A549 treated with CORT108297 at 1 μM for 4 hours (cell line): ENCODE measurements at places on chromosomes 3 and 15. TPM values are rescaled to one million over a fixed set of nuclear protein-coding genes. Genes with fewer than 3 reads are reported as not detected.

The ACKR4 gene
- not detected in 5 replicates for total RNA-seq

The AMOTL2 gene
- total RNA-seq = 37.2 to 46.2 TPM (median 44.0 TPM) in 5 replicates

The TMF1 gene
- total RNA-seq = 10.9 to 17.6 TPM (median 15.1 TPM) in 5 replicates

The RARB gene
- total RNA-seq = 5.5 to 10.8 TPM (median 10.4 TPM) in 5 replicates

The SLC7A14 gene
- total RNA-seq = not detected in 5 replicates
